ENCODE measurements at places on chromosomes 7 and 10. TPM values are rescaled to one million over a fixed set of nuclear protein-coding genes. Genes with fewer than 3 reads are reported as not detected.

- no peak for DNase-seq
- no peaks in the 10 kb centered on the region for H3K27me3 ChIP-seq
- no peaks in the 10 kb centered on the region for H3K4me1 ChIP-seq
- no peaks in the 10 kb centered on the region for H3K36me3 ChIP-seq
Measured at GRCh38 chr7:49403844-49404243, 369.6 kb upstream of the VWC2 start.

DNA sequence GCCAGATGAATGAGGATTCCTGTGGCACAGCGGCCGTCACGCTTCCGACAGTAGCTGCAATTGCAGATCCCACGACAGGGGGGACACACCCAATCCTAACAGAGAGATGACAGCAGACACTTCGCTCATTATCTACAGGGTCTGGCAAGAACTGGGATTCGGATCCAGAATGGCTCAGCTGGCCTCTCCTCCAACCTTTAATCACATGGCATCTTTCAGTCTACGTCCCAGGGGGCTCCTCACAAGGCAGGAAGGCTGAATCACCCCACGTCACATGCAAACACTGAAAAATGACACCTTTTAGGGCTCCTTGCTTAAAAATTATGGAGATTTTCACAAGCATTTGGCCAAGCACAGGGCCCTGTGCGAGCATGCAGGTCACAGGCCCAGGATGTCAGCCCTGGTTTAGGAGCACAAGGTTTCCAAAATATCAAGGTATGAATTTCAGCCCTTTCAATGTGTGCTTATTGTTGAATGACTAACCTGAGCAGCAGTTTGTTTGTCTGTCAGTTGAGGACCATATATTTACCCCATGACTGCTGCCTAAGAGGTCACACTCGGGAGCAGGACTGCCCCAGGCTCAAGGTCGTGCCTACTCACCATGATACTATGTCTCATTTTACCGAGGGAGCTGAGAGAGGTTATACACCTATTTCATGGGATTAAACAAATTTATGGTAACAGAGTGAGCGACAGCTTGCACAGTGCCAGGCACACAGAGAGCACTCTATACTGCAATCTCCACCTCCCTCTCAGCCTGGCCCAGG, 42.5 kb downstream of the CDCA7L start:
- no peak overlapping the region for H3K27ac ChIP-seq
- no peaks in the 10 kb centered on the region for H3K4me1 ChIP-seq
- H3K36me3 ChIP-seq: peaks cover 3% of the 10 kb centered on the region
- H3K4me3 ChIP-seq: no peak overlapping the region

PAPSS2 gene
- 14.8 TPM for total RNA-seq

GRCh38 chr10:1736144-1736971, 967 bp downstream of the ADARB2 start:
- H3K4me3 ChIP-seq: no peak overlapping the region
- H3K36me3 ChIP-seq: no peaks in the 10 kb centered on the region
- no peak overlapping the region for H3K27ac ChIP-seq

OR6B1 gene
- total RNA-seq: not detected

GOLGA7B gene
- total RNA-seq: 0.11 TPM

FAM180A gene
- 121 TPM for total RNA-seq

GBX1 gene
- not detected for total RNA-seq

GRCh38 chr10:44925224-44925623, 14.1 kb downstream of the TMEM72 start:
- H3K36me3 ChIP-seq: no peaks in the 10 kb centered on the region
- H3K4me3 ChIP-seq: no peak overlapping the region
- H3K4me1 ChIP-seq: no peaks in the 10 kb centered on the region
- H3K27me3 ChIP-seq: no peaks in the 10 kb centered on the region
- no peak for DNase-seq

TSC22D4 gene
- 68.2 TPM for total RNA-seq

DNA sequence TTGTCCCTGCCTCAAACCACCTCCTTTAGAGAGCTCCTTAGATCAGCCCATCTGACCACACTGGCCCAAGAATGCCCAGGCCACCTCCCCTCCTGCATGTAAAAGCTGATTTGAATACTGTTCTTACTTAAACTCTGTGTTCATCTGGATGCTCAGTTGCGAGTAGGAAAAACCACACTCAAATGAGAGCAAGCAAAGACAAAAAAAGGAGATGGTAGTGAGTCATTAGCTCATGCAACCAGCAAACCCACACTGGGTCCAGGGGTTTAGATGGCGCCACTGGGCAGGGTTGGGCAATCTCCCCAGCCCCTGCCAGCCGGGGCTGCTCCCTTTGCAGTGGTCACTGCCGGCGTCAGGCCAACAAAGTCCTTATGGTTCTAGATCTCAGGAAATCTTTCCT, 32.7 kb downstream of the TSPAN15 start:
- no peaks in the 10 kb centered on the region for H3K36me3 ChIP-seq
- no peaks in the 10 kb centered on the region for H3K27me3 ChIP-seq
- no peak for DNase-seq

SLC18A2 gene
- total RNA-seq: not detected

CALHM3 gene
- not detected for total RNA-seq

TAS2R16 gene
- not detected for total RNA-seq

PILRA gene
- total RNA-seq: 25.8 TPM

DNA sequence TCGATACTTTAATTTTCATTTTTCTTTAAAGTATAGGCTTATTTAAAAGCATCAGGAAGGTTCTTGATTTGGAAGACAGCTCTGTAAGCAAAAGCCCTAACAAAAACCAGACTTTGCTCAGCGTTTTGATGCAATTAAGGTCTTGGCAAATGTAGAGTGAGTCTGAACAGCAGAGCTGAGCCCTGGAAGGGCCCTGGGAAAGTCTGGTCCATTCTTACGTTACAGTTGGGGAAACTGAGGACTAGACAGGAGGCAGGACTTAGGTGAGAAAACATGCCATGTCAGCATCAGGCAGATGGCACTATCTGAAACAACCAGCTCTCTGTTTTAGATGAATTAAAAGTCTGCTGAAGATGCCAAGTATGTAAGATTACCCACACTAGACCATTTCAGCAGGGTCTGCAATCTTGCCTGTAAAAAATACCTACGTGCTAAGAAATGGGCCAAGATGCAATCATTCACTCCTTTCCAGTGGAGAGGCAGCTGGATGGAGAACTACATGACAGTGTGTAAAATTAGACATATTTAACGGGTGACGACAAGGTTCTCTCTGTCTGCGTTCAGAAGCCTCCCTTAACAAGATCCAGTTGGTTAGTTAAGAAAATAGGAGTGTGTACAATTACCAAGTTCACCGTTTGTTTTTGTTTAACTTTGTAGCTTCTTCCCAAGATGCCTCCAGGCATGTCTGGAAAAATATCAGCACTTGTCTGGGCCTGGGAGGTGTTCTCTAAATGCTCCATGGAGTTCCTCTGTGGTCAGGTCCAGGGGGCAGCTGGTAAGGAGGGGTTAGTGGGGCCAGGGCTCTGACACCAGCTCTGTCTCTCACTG, 502.3 kb upstream of the ZMIZ1 start:
- no peak overlapping the region for H3K27ac ChIP-seq
- H3K4me3 ChIP-seq: no peak overlapping the region
- no peaks in the 10 kb centered on the region for H3K36me3 ChIP-seq
- no peaks in the 10 kb centered on the region for H3K27me3 ChIP-seq
- no peak for DNase-seq
- no peaks in the 10 kb centered on the region for H3K4me1 ChIP-seq

AGBL3 gene
- 2.8 TPM for total RNA-seq

DNA sequence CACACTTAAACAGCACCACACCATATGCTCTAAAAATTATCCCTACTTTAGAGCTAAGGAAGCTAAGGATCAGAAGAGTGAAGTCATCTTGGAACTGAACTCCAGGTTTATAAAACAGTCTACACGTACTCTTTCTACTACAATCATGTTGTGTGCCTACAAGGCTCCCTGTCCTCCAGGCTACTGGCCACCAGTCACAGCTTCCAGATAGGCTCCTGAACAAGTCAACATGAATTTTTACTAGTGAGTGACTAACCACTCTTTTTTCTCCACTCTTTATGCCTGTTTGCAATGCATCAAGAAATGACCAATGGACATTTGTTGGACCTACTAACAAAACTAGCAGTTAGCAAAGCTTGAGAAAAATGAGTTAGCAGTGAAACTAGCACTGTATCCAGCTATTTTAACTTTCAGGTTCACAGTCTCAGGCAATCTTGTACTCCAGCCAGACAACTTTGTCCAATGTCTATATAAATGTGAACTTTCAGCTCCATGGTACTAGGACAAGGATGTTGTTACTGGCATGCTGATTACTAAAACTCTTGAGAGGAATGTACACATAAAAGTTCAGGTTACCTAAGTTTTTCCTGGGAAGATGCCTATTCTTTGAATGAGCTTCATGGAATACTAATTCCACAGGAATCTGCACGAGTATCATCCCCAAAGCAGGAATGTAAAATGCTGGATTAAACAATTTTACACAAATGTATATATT, 180.0 kb downstream of the BTAF1 start:
- H3K27me3 ChIP-seq: no peaks in the 10 kb centered on the region
- H3K4me1 ChIP-seq: peaks cover 25% of the 10 kb centered on the region
- no peak overlapping the region for H3K4me3 ChIP-seq
- no peak for DNase-seq
- H3K27ac ChIP-seq: no peak overlapping the region
- H3K36me3 ChIP-seq: no peaks in the 10 kb centered on the region

DNA sequence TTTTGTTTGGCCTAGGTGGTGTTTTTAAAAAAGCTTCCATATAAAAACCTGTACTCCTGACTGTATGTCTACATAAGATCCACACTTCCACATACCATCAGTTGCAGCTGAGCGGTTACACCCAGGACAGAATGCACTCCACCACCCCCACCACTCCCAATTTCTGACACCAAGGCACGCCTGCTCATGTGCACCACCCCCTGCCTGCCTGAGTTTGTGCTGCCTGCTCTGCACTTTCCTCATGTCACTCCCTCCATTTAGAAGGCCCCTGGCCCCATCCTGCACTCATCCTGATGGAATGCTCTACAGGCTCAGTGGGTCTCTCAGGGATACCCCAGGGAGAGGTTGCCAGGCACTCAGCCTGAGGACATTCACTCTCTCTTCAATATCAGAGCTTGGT, 6.5 kb downstream of the VPS41 start:
- DNase-seq: no peak
- no peaks in the 10 kb centered on the region for H3K4me1 ChIP-seq
- no peaks in the 10 kb centered on the region for H3K36me3 ChIP-seq
- no peak overlapping the region for H3K4me3 ChIP-seq

PLAU gene
- 1.5 TPM for total RNA-seq

ARHGEF35 gene
- 0.75 TPM for total RNA-seq

GRCh38 chr10:107336061-107336460, 171.6 kb upstream of the SORCS1 start:
- H3K4me1 ChIP-seq: no peaks in the 10 kb centered on the region
- no peak for DNase-seq
- no peak overlapping the region for H3K27ac ChIP-seq
- no peak overlapping the region for H3K4me3 ChIP-seq
- no peaks in the 10 kb centered on the region for H3K27me3 ChIP-seq
- no peaks in the 10 kb centered on the region for H3K36me3 ChIP-seq

HKDC1 gene
- not detected for total RNA-seq

ANKRD7 gene
- total RNA-seq: not detected

Data from ascending aorta (tissue), 2 donors.